ENCODE measurements at places on chromosomes 2 and 18. TPM values are rescaled to one million over a fixed set of nuclear protein-coding genes. Genes with fewer than 3 reads are reported as not detected.

The EIPR1 gene
- 11.8 TPM for total RNA-seq

- no peak for DNase-seq
Measured at GRCh38 chr2:38615237-38615636, 12.5 kb upstream of the HNRNPLL start.

The RAB6D gene
- total RNA-seq = not detected

The TMEM247 gene
- not detected for total RNA-seq

GRCh38 chr2:23385351-23385747 is 370 bp downstream of the KLHL29 start:
- peak; percentile 89 for DNase-seq

DNA sequence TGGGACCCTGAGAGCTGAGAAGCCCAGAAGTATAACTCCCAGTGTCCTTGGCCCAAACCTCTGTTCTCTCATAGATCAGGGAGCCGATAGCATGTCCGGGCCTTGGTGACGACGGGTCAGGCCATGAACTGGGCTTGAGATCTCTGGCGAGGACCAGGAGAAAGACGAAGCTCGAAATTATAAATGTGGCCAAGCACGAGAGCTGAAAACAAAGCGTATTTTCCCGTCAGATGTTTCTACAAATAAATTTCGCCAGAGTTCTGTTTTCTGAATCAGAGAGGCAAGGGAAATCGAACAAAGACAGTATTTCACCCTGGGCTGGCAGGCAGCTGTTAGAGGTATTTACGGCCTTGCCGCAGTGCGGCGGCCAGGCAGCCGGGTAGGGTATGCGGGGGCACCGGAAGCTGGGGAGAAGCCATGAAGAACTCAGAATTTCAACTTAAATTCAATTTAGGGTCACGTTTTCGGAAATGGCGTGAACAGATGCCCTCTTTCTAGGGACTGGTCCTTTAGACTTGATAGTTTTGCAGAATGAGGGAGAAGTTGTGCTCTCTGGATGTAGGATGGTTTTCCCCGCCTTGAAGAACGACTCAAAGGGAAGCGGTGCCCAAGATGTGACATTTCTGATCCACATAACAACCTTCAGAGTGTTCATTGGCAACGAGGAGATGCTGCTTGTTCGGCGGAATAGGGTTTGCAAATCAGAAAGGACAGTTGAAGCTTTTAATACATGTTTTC is 9.6 kb downstream of the HOXD8 start:
- no peak for DNase-seq

The PIK3C3 gene
- total RNA-seq = 54.7 TPM

GRCh38 chr2:7672027-7672684 is 754.9 kb downstream of the RNF144A start:
- no peak for DNase-seq

DNA sequence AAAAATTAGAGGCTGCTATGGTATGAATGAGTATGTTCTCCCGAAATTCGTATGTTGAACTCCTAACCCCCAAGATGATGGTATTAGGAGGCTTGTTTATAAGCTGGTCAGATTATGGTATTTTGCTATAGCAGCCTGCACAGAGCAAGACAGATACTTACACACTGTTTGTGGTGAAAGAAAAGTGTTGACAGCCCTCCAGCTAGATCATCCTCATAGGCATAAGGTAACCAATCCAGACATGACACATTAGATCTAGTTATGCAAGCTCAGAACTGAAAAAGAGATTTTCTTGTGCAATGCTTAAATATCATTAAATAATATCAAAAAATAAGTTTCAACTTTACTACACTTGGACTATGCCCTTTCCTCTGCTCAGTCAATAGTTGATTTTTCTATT is 107.1 kb downstream of the ABCA12 start:
- DNase-seq = no peak

The KCNF1 gene
- not detected for total RNA-seq

GRCh38 chr2:180980943-180981911 is 822 bp downstream of the UBE2E3 start:
- DNase-seq = peak; percentile 83
